Mammary microvascular endothelial cell (primary cell): ENCODE measurements at places on chromosomes 5 and 9. TPM values are rescaled to one million over a fixed set of nuclear protein-coding genes. Genes with fewer than 3 reads are reported as not detected.

Gene SPATA6L
- 0.80 and 0.94 TPM in 2 replicates for total RNA-seq

Gene SEC24A
- total RNA-seq = 15.7 and 15.9 TPM in 2 replicates

Gene SMIM23
- not detected in 2 replicates for total RNA-seq

Gene SPDL1
- total RNA-seq = 24.1 and 52.3 TPM in 2 replicates

Gene AFAP1L1
- total RNA-seq = 69.0 and 72.3 TPM in 2 replicates

Gene SAXO1
- total RNA-seq = not detected in 2 replicates

Gene PAEP
- total RNA-seq = not detected in 2 replicates

Gene ALDH1A1
- 112 and 119 TPM in 2 replicates for total RNA-seq

Gene LCN15
- 1.6 TPM in 1 of 2 replicates, not detected in the other for total RNA-seq
